ENCODE measurements at places on chromosomes 5 and 9.

DNA sequence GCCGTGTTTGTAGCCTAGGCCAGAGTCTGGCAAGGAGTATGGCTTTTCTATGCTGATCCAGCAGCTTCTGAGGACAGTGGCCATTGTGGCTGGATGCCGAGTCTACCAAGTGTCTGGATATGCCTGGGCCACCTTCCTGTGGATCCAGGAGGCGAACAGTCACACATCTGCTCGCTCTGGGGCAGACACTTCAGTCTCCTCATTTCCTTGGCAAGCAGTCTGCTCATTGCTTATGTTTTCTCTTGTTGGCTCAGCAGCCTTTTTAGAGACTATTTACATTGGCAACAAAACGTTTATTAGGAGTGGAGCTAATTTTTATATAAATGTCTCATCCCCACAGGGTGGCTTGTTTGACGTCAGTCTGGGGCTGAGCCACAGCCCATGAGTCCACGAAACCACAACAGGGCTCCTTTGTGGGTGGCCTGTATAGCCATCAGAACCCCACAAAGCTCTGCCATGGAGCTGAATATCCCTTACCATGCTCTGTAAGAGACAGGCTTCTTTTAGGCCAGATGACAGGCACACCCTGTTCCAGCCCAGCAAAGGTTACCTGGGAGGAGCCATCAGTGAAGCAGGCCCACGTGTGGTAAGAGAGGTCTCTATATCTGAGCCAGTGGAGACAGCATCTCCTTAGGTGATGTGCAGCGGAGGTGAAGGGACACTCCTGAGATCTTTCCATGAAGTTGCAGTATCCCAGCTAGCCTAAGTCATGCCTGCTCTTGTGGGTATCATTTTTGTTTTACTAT lies 221.7 kb downstream of the DIRAS2 start:
- DNase-seq: no peak

GRCh38 chr9:116899337-116900006 lies 212.4 kb downstream of the TRIM32 start:
- peak; percentile 78 for DNase-seq

- no peak for DNase-seq
Observed at GRCh38 chr5:43491326-43491725, 7.7 kb upstream of the TMEM267 start.

DNA sequence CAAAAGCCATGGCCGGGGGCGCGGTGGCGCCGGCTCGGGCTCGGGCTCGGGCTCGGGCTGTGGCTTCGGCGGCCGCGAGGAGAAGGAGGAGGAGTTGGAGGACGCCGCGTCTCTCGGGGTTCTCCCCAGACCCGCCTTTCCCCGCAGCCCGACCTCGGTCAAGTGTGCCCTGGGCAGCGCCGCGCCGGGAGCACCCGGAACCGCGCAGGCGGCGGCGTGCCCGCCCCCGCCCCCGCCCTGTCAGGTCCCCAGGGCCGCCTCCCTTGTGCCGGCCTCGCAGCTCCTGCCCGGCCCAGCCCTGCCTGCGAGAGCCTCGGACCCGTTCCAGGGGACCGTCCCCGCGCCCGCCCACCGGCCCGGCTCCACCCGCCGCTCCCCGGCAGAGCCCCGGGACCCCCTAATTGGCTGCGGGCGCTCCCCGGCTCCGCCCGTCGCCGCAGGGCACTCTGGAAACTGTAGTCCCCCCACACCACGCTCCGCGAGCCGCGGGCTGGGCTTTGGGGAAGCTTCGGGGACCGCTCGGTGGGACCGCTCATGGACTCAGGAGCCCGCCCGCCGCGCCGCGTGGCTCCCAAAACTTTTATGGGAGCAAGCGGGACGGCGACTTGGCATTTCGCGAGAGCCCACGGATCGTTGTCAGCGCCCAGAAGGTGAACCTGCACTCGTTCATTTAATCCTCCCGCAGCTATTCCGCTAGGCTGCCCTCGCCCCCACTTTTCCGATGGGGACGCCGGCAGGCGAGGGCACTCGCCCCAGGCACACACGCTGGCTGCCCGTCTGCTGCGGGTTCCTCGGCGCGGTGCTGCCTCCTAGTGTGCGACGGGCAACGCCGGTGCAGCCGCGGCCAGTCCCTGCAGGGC lies at the start of gene STK10:
Gene STK10 (minus strand): TSS at position 192 of the 860 bp plus-strand sequence. CDS start 182 bp downstream, at position 10.
- DNase-seq: peak; percentile 94

DNA sequence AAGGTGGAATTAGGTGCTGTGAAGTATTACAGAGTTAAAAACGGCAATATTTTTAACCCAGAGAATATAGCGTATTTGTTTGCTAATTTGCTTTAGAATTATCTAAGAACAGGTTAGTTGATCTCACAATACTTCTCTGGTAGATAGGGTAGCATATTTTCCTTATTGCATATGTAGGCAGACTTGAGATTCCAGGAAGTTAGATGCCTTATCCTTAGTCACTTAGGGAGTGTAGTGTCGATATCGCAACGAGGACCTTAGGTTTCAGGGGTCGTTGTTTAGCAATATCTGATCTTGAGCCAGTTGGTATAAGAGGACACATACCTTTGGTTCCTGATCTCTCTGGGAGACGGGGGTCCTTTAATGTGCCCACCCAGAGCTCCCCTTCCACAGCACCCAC lies 28.5 kb upstream of the IL6ST start:
- no peak for DNase-seq

GRCh38 chr9:105690742-105691141 lies 3.6 kb upstream of the TMEM38B start:
- peak; percentile 46 for DNase-seq

DNA sequence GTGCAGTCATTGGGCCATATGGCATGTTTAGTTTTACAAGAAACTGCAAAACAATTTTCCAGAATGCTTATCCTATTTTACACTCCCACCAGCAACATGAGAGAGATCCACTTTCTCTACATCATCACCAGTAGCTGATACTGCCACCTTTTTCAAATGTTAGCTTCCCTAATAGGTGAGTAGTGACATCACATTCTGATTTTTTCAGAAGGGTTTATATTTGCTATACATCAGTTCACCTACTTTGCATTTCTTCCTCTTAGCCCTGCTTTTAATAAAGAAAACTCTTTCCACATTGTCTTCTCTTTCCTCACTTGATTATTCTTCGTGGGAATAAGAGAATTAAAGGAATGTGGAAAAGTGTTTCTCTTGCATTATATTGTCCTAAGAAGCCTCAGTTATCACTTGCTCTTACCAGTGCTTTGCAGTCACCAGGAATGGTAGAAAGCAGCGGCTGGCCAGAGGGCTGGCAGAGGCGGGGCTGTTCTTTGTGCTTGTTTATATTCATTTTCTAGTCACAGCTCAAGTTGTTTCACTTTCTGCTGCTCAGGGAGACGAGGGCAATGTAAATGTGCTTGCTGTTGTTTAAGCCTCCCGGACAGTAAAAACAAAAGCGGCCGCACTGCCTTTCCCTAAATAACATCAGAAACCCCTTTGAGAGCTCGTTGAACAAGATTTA lies 164.8 kb downstream of the HSD17B3 start:
- DNase-seq: peak; percentile 90

GRCh38 chr5:96572864-96573512 lies 89.2 kb upstream of the CAST start:
- DNase-seq: peak; percentile 96

GRCh38 chr5:176144508-176144907 lies 93.7 kb upstream of the SIMC1 start:
- no peak for DNase-seq

DNA sequence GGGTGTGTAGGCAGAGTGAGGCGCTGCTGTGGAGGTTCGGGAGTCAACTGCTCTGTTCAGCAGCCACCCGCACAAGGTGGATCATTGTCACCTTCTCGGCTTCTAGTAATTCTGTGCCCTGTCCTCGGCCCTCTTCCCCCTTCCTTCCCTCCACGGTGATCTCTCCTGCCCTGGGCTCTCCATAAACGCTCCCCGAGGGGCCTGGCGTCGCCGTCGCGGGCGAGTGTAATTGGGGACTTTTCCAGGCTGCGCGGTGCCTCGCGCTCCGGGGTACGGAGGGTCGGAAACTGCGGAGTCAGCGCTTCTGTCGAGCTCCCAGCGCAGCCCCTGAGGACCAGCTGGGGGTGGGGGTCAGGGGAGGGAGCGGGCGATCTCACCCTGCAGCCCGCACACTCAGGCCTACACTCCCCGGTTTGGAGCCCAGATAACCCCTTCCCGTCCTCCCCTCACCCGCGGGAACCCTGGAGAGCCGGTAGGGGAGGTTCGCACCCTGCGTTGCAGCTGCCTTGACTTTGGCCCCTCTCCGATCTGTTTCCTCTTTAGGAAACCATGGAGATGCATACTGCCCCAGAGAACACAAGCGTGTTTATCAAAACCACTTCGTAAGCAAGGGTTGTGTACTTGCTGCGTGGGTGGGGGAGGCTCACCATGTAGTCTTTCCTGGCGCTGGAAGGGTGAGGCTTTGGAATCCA lies 188.3 kb upstream of the ZNF618 start:
- peak; percentile 63 for DNase-seq

GRCh38 chr5:163190283-163190682 lies 247.1 kb upstream of the CCNG1 start:
- DNase-seq: no peak

DNA sequence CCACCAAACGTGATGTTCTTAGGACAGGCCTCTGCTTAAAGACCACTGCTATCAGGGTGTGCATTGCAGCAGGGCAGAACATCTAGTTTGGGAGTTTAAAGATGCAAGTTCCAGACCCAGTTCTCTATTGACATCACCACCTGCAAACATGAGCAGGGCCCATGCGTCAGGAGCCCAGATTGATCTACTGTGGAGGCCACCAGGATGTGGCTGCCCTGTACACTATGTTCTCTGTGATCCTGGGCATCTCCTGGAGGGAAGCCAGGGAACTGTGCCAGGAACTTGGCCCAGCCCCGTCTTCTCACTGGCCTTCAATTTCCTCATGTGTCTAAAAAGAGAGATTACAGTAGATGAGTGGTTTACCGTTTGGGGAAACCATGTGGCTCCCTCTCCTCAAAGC lies 87.1 kb downstream of the PDE6A start:
- DNase-seq: peak; percentile 27

DNA sequence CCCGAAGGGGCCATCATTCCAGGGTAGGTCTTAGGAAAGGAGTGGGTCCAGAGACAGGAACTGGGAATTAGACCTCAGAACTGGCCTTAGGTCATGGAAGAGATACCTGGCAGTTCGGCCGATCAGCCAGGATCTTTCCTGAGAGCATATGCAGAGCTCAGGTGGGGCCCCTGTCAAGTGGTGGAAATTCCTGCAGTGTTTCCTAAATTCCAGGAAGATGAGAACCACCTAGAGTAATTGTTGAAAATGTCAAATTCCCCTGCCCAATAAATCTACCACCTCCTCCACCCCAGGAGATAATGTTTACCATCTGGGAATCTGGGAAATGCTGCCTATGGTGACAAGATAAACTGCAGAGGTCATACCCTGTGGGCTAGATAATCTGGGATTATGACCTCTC lies 14.6 kb downstream of the TMEM171 start:
- no peak for DNase-seq

DNA sequence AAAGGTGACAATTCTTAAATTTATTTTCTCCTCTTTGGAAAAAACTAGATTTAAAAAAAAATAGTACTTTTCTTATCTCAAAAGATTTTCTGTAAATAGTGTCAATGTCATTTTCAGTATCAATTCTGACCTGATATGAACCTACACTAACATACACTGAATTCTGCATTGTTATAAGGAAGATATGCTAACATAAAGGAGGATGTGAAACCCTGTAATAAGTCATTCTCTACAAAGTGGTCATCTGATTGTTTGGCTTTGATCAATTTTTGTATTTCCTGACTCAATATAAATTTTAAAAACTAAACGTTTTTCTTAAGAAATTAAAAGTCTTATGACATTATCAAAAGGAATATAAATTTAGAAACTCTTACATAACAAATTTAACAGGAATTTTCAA lies 233.6 kb upstream of the EDIL3 start:
- no peak for DNase-seq

- peak; percentile 49 for DNase-seq
Observed at GRCh38 chr9:72443855-72444254, 77.6 kb upstream of the TMC1 start.

- DNase-seq: no peak
Observed at GRCh38 chr5:168944004-168944403, 356.9 kb downstream of the SLIT3 start.

DNA sequence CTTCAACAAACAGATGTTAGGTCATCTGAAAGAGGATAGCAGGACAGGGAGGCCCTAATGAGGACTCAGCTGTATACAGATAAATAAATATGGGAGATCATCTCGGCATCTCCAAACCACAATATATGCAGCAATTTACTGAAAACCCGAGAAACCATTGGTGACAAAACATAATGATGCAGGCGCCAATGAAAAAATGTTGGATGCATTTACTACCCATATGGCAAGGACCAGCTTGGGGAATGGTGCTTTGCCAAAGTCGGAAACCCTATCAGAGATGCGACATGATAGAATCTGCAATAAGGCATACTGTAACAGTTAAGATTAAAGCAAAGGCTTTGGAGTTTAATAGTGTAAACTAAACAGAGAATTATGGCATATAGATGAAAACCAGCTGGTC lies 92.0 kb downstream of the SNCAIP start:
- DNase-seq: no peak

DNA sequence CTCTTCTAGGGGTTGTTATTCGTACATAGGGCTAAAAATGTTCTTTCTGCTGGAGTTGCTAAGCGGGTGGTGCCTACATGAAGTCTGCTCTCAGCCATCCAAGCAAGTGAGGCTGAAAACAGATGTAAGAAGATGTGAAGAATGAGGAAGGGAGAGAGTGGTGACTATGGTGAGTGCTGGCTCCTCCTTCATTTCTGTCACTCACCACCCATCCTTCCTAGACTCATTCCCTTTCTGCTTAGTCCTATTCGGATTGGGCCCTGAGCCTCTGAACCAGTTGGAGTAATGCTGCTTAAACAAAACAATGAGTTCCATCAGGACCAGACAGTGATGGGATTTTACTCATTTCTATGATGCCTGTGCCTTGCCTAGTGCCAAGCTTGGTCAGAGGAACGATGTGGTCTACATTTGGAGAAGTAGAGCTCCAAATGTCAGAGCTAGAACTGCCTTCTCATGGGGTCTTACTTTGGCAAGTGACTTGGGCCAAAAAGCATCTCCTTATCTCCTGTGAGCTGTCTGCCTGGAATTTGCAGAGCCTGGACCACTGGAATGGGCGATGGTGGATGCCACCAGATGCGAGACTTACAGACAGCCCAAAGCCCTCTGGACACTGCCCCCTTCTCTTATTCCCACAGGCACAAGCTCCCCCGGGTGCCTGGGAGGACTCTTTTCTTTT lies 192.9 kb downstream of the FBXL7 start:
- DNase-seq: no peak

DNA sequence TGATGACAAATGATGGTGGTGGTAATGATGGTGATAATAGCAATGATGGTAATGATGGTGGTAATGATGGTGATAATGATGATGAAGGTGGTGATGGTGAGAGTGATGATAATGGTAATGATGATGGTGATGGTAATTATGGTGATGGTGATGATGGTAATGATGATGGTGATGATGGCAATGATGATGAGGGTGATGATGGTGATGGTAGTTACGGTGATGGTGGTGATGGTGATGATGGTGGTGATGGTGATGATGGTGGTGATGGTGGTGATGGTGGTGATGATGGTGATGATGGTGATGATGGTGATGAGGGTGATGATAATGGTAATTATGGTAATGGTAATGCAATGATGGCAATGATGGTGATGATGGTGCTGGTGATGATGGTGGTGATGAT lies 91.1 kb downstream of the DAP start:
- DNase-seq: no peak

GRCh38 chr5:44497606-44498005 lies 108.4 kb upstream of the FGF10 start:
- DNase-seq: no peak

GRCh38 chr5:2898661-2899060 lies 147.2 kb upstream of the IRX2 start:
- no peak for DNase-seq

- DNase-seq: no peak
Observed at GRCh38 chr5:120219988-120220387, 244.1 kb upstream of the PRR16 start.
